ENCODE measurements at places on chromosomes 1 and 21.

DNA sequence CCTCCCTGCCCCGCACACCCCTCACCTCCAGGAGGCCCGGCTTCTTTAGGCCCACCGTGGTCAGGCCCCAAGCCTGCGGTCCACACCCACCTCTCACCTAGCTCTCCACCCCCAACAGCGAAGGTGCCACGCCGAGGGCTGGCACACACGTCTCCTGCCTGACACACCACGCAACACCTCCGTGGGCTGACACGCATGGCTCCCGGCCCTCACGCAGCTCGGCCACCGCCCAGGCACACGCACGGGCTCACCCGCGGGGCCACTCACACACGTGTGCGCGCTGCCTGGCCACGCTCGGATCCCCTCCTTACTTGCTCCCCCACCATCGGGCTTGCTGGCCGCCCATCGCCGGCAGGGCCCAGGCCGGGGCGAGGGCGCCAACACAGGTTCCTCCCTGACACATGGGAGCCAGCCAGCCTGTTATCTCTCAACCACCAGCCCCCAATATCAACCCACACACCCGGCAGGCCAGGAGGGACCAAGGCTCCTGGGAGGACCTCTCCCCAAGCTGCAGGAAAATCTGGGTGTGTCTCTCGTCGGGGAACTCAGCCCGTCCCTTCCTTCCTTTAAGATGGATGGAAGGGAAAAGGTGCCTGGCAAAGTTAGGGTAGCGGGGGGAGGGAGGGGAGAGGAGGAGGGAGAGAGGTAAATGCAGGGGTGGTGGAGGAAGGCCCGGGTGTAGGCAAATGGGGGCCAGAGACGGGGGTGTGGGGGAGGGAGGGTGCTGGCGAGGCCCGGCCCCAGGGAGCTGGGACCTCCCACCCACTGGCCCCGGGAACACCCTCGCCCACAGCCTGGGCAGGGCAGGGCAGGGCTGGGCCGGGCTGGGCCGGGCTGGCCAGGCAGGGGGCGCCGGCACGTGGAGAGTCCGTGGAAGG, 546 bp downstream of the ELOVL1 start:
- peak overlapping the region; percentile 81 for H3K4me3 ChIP-seq
- H3K27ac ChIP-seq: no peak overlapping the region
- peaks cover 23% of the 10 kb centered on the region for H3K36me3 ChIP-seq
- H3K27me3 ChIP-seq: no peaks in the 10 kb centered on the region
- H3K4me1 ChIP-seq: peaks cover 23% of the 10 kb centered on the region

- no peaks in the 10 kb centered on the region for H3K4me1 ChIP-seq
- H3K27me3 ChIP-seq: no peaks in the 10 kb centered on the region
- H3K36me3 ChIP-seq: no peaks in the 10 kb centered on the region
- no peak overlapping the region for H3K27ac ChIP-seq
Observed at GRCh38 chr1:15465674-15466073, 9.1 kb downstream of the CELA2A start.

DNA sequence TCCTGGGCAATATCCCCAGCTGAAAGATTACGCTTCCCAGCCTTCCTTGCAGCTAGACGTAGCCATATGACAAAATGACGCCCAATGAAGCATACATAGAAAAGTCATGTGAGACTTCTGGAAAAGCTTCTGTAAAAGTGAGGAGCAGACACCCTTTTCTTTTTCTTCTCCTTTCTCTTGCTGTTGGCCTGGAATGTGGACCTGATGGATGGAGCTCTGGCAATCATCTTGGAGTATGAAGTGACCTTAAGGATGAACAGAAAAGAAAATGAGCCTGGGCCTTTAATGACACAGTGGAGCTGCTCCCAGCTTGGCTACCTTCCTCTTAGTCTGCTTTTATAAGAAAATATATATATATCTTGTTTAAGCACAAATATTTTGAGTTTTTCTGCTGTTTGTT, 24.8 kb downstream of the BATF3 start:
- H3K27ac ChIP-seq: no peak overlapping the region
- no peaks in the 10 kb centered on the region for H3K36me3 ChIP-seq
- no peak for DNase-seq

DNA sequence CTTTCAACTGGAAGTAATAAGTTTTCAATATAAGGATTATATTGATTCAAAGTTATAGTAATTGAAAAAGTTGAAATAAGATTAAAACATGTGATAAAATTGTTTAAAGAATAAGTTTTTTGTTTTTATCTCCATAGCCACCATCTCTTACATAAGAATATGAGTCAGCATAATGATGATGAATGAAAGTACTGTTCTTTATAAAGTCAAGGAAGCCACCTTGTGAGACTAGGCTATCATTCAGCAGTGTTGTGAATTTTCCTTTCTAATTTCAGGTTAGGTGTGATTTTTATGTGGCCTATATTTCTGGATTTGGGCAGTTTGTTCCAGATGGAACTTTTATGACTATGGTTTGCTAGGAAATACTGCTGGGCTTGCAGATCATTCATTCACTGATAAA, 22.4 kb upstream of the ASB17 start:
- H3K4me3 ChIP-seq: no peak overlapping the region
- H3K27ac ChIP-seq: no peak overlapping the region
- H3K36me3 ChIP-seq: no peaks in the 10 kb centered on the region
- peaks cover 11% of the 10 kb centered on the region for H3K4me1 ChIP-seq
- H3K27me3 ChIP-seq: no peaks in the 10 kb centered on the region
- DNase-seq: no peak

GRCh38 chr21:36587388-36587787, 107.5 kb upstream of the CLDN14 start:
- no peaks in the 10 kb centered on the region for H3K4me1 ChIP-seq
- DNase-seq: no peak
- no peaks in the 10 kb centered on the region for H3K36me3 ChIP-seq
- H3K4me3 ChIP-seq: no peak overlapping the region
